GDM1 (cell line): ENCODE measurements at places on chromosomes 5 and 9.

GRCh38 chr9:16918920-16919319 is 48.5 kb upstream of the BNC2 start:
- DNase-seq = no peak

- no peak for DNase-seq
These were observed 198.6 kb upstream of the DAB2 start for GRCh38 chr5:39623291-39623865.

DNA sequence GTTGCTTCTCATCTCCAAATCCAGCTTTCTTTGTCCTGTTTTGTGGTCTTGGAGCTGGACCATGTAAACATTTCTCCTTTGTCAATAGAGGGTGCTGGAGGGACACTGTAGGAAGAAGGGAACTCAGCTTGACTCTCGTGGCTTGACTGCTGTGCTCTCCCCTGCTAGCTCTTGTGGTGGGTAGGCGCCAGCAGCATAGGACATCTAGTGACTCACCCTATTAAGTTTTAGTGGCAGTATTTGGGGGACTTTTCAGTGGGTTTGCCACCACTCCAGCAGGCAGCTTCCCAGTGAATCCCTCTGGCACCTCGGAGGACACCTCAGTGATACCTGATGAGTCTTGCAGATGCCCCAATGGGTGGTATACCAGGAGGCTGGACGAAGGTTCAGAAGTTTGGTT is 97.8 kb downstream of the TSSK1B start:
- peak; percentile 15 for DNase-seq

GRCh38 chr9:108722396-108722795 is 133.4 kb downstream of the ACTL7B start:
- DNase-seq = no peak

- DNase-seq = no peak
These were observed 71.1 kb upstream of the IL17B start for GRCh38 chr5:149450199-149450598.
